CD4-positive, alpha-beta T cell treated with Interleukin-17A for 1 hour (primary cell): ENCODE measurements at places on chromosomes 12 and 14.
A peak's percentile ranks its signal among the peaks of the same experiment; 100 is the strongest.

DNA sequence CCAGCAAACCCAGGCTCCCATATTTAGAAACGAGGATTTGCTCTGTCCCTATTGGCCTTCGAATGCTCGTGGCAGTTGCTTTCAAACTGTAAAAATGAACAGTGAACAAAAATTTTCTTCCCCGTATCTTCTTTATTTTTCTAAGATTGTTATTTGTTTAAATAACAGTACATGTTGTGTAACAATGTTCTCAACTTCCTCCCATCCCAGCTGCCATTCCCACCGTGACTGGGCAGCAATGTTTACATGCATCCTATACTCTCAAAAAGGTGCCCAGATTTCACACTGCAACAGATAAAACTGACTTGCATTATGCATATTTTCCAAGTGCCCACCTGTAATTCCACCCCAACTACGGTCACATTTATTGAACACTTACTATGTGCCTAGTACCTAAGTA lies 12.8 kb downstream of the VCPKMT start:
- DNase-seq = no peak

GRCh38 chr14:105073720-105074600 lies 8.7 kb upstream of the GPR132 start:
- DNase-seq = no peak

DNA sequence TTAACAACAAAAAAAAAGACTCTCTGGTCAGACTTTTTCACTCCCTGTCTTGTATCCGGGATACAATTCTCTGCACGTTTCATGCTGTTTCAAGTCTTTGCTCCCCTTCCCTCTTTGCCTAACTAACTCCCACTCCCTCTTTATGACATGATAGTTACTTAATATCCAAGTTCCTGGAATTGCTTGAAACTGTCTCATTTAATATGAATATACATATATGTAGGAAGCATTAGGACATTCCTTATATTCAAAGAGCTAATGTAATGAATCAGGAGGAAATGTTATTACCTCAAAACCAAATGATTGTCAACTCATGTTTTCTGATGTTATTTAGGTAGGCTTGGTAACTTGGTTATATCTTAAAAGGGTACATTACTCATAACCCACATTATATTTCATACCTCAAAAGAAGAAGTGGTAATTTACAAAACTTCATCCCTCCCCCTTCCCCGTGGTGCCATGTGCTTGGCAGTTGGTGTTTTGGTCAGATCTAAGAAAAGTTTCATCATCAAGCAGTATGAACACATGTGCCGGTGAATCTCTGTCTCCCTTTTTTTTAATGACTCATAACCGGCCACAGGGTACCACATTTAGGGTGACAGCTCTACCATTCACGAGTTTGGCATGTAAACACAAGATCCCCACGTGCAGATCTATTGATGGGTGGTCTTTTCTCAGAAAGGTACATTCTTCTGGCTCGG lies 56.5 kb downstream of the HCAR2 start:
- peak; percentile 43 for DNase-seq

DNA sequence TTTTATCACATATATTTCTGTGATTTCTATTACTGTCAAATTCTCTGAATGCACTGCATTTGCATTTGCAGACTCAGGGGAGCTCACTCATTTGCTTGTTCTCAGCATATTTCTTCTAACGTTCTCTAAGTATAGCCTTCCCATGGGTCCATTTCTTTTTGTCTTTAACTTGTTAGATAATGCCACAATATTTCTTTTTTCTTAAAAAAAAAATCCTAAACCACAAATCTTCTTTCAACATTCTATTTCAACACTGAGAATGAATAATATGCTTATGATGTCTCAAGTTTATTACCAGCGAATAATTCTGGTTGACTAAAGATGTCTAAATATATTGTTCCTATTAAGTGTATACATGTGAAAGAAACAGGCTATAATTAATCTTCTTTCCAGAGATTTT lies 200.2 kb downstream of the ANO6 start:
- no peak for DNase-seq

DNA sequence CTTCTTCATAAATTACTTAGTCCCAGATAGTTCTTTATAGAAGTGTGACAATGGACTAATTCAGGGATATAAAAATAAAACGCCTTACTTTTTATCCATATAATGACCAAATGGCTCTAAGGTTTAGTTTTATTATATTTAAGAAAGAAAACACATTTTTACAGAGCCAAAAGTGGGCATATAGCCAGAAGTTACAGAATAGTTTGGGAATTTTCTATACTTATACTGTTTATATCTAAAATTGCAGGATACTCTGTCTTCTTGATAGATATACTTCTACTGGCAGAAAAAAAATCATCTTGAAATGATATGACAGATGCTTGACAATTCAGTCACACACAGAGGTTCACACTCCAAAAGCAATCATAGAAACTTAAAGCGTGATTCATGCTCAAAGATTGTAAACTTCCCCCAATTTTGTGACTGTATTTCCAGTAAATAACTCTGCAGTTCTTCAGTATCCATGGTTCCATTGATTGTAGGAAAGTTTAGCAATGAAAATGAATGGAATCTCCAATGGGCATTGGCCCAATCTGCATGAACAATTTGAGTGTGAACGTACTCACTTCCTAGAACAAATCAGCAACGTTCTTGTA lies 307.8 kb downstream of the NOVA1 start:
- no peak for DNase-seq

DNA sequence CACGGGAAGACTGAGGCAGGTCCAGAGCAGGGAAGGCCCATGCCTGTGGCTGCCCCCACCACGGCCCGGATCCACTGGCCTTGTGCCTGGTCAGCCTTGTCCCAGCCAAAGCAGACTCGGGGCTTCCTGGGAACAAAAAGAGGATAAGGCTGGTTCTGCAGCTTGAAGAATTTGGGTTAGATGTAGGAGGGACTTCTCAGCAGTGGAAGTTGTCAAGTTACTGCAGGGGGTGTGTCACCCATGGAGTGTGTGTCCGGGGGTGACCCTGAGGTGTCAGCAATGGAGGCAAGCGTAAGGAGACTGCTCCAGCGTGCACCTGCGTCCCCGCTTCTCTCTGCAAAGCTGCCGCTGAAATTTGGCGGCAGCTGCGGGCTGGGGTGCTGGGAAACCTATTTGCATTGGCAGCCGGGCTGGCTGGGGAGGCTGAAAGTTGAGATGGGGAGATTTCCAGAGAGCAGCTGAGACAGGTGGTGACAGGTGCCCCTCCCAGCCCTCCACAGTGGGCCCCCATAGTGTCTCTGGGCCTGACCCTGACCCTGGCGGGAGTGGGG lies 12.5 kb upstream of the TNFAIP2 start:
- no peak for DNase-seq

DNA sequence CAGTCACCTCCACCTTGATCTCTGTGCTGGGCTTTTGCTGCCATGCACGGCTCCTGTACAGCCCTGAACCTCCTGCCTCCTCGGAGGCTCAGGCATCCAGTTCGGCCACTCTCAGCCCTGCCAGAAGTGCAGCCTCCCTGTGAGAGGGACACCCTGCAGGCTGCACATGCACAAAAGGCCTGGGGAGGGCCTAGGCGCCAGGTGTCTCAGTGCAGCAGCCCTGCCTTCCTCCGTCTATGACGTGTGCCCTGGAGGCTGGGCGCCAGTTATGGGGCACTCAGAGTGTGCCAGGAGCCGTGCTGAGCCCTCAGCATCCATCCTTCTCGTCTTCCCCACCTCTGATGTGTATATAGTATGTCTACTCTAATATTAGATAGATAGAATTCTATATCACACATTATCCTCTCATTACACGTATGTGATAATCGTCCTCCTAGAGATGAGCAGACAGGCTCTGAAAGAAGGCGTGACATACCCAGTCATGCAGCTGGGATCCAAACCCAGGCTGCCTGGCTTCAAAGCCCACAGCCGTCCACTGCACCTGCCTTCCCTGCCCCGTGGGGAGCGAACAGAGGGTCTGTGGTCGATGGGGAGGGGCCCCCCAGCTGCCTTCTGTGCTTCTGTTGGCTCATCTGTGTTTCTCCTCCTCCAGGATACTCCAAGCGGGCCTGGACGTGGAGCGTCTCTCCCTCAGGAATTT lies 101.1 kb downstream of the B4GALNT3 start:
- no peak for DNase-seq

DNA sequence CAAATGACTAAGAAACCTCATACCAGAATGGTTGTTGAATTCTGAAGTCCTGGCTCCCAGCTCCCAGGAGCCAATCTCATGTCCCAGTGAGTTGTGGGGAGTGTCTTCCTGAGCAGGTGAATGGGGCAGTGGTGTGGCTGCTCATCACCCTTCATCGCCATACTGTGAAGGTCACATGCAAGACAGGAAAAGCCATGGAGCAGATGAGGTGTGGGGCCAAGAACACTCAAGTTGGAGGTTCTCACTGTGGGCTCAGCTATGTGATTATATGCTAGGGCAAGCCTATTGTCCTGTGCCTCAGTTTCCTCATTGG lies 16.6 kb upstream of the TSPAN11 start:
- DNase-seq = no peak

- no peak for DNase-seq
These were observed 672.9 kb downstream of the BCL11B start for GRCh38 chr14:98599082-98599481.

DNA sequence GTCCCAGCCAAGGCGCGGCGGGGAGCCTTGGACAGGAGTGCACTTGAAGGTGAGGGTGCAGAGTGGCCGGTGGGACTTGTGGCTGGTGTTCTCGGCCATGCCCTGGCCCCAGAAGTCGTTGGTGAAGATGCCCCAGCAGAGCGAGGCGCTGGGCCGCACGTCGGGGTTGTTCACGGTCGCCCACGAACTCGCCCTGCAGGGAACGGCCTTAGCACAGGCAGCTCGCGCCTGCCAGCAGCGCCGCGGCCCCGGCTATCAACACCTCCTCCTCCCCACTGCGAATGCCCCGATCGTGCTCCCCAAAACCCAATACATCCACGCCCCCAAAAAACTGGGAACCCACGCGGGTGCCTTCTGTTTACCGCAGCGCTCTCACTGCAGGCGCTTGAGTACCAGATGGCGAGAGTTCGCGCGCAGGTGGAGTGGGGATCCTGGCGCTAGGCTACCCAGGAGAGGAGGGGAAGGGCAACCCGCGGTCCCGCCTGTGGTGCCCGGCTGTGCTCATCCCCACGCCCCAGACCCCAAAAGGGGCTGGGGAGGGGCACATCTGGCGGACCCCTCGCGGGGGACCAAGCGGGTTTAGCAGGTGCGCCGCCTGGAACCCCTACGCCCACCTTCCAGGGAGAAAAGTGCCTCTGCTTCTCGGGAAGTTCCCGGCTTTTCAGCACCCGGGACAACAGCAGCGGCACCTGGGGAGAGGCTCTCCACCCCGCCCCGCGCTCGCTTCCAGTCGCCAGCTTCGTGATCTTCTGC lies 386.3 kb upstream of the TMTC1 start:
- DNase-seq = no peak

- DNase-seq = no peak
These were observed 93.9 kb downstream of the SLC16A7 start for GRCh38 chr12:59689776-59690175.

- no peak for DNase-seq
These were observed 380.6 kb upstream of the DCN start for GRCh38 chr12:91563011-91563765.

DNA sequence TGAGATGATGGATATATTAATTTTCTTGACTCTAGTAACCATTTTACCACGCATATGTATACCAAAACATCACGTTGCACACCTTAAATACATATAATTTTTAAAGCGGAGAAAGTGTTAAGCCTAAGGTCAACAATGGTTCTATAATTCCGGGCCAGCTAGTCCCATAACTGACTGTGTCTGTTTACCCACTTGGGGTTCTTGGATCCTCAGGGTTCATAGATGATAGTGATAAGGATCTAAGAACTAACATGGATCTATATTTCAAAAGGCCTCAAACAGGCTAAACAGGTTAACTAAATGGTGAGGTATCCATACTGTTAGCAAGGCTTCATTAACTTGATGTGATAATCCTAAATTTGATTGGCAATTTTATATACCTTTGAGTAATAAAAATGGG lies 9.8 kb downstream of the SLC38A1 start:
- DNase-seq = no peak
